ENCODE measurements at places on chromosomes 2 and 18.

DNA sequence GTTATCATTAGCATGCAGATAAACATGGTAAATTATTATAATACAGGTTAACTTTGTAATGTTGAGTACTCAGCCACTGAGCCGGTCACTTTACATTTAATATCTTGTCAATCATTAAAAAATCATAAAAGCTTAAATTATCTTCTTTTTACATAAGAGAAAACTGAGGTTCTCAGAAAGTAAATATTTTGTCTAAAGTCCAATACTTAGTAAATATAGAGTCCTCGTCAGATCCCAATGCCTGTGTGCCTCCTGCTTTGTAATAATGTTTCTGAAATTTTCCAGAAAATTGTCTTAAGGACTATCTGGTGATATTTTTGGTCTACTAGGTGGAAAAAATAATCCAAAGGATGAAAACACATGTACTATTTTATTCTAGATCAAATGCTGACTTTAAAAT is 116.3 kb upstream of the WDSUB1 start:
- DNase-seq, result no peak

GRCh38 chr2:71069376-71069775 is 928 bp downstream of the NAGK start:
- no peak for DNase-seq

- DNase-seq, result no peak
Observed at GRCh38 chr2:147818741-147819140, 26.1 kb upstream of the ACVR2A start.

GRCh38 chr2:234770715-234771141 is 181.1 kb upstream of the SH3BP4 start:
- DNase-seq, result no peak

DNA sequence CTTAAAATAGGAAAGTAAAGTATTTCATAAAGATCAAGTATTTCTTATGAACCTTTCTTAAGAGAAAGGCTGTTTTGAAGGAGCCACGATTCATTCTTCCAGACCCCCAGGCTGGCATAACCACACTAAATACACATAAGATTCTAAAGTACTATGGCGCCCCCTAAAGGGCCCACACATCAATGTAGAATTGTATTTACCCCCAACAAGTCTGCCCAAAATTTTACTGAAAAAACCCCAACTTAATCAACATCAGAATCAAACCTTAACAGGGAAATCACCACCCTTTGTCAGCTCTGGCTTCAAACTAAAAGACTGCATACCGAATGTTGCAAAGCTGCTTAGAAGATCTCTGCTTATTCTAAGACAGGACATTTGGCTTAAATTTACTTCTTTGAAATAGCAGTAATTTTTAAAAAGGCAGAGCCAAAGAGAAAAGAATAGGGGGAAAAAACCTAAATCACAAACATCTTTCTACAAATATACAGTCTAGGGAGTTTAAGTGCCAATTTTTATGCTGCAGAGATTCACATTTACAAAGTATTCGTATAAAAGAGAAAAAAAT is 20.4 kb upstream of the BCL2 start:
- DNase-seq, result no peak

DNA sequence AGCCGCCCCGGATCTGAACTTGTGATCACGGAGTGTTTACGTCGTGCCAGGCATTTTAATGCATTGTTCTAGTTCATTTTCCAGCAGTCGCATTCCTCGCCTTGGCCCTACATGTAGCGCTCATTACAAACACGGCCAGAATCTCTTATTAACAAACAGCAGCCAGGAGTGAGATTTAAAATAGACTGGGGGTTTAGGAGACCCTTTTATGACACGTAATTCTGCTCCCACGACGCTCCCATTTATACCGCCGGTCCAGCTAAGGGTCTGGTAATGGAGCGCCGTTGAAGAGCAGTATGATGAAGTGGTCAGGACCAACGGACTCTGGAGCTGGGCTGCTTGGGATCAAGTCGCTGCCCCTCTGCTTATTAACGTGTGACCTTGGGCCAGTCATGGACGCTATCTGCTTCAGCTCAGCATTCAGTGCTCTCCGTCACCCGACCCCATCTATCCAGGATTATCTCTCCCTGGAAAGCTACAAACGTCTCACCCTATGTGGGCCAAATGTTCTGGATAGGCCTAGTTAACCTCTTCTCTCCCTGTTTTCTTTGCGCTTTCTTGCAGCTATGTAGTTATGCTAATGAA is 745 bp downstream of the MSH2 start:
- DNase-seq, result no peak

DNA sequence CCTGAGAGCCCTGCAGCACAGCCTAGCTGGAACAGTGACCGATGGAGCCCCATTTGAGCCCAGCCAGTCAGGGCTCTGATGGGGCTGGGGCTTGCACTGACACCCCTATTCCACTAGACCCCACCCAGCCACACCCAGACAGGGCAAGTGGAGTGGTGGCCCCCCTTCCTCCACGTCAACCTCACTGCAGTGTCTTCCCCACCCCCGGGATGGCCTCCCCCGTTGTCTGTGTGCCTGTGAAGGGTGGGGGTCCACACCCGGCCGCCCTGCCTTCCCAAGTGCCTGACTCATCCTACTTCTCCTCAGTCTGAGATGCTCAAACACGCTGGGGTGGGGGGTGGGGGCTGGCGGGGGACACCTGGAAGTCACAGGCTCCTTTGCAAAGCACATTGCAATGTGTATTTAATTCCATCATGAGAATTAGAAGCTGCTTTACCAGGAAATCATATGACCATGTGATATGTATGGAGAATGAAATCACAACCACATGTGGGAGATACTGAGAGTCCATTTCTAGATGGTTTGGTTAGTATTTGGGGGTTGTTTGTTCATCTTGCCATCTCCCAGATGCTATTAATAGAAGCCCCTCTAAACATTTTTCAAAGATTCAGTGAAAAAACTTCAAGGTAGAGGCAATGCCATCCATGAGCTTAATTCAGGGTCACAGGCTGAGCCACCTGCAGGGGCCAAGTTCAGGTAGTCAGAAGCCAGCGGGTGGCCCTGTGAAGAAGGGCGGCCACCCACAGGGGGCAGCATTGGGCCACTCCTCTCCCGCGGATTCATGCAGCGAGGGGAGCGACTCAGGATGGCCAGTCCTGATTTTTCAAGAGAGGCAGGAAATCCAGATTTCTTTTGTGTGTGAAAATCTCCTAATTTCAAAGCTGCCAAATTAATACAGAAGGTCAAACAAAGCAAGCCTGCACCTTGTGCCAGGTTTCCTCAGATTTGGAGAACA is 22.7 kb upstream of the GMPPA start:
- no peak for DNase-seq

DNA sequence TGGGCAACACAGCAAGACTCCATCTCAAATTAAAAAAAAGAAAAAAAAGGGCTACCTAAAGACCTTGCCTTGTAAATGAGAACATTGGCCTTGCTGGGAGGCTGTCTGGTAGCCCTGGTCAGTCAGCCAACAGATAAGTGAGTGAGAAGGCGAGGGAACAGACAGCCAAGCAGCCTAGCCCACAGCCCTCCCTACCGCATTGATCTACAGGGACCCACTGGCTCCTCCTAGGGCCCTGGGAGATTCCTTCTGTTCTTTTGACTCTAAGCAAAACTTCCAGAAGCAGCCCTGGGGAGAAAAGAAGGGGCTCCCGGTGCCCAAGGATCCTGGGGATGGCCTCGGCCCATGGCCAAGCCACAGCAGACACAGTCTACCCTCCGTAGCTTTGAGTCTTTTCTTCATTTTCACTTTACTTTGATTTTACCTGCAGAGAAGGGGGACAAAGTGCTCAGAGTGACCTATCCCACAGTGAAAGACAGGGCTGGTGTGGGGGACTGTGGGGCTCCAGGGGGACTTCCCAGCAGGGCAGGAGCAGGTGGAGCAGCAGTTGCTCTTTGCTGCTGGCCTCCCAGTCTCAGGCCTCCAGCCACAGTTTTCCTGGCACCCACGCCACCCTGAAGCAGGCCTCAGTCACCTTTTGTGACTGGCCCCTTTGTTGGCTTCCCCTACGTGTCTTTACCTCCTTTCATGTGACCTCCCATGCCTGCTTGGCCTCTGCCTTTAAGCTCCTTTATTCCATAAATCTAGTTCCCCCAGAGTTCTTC is 5.1 kb downstream of the CEP68 start:
- DNase-seq, result no peak

DNA sequence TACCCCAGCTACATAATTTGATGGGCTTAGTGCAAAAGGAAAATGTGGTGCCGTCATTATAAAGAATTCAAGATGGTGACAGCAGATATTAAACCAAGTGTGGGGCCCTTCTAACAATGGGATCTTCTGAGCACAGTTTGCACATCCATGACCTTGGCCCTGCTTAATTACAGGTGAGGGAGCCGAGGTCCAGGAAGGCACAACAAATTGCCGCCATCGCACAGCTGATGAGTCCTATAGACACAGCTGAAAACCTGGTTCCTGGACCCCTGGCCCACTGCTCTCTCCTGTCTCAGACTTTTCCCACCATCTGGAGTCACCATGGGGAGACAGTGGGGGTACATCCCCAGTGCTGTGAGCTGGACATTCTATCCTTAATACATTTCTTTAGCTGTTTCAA is 95.8 kb upstream of the MAP4K3 start:
- no peak for DNase-seq

DNA sequence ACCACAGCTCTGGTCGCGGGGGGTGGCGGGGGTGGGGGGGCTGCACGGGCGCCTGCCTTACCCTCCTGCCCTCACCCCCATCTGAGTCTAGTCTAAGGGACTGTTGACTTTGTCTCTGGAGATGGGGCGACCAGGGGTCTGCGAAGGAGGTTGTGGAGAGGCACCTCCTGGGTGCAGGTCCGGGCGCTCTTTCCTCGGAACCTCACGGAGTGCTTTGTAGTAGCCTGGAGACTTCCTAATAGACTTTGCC is 141.3 kb downstream of the MEIS1 start:
- no peak for DNase-seq

GRCh38 chr18:1308686-1309085 is 404.0 kb downstream of the ADCYAP1 start:
- no peak for DNase-seq

GRCh38 chr2:241804326-241805229 is 4.4 kb upstream of the NEU4 start:
- DNase-seq, result no peak

DNA sequence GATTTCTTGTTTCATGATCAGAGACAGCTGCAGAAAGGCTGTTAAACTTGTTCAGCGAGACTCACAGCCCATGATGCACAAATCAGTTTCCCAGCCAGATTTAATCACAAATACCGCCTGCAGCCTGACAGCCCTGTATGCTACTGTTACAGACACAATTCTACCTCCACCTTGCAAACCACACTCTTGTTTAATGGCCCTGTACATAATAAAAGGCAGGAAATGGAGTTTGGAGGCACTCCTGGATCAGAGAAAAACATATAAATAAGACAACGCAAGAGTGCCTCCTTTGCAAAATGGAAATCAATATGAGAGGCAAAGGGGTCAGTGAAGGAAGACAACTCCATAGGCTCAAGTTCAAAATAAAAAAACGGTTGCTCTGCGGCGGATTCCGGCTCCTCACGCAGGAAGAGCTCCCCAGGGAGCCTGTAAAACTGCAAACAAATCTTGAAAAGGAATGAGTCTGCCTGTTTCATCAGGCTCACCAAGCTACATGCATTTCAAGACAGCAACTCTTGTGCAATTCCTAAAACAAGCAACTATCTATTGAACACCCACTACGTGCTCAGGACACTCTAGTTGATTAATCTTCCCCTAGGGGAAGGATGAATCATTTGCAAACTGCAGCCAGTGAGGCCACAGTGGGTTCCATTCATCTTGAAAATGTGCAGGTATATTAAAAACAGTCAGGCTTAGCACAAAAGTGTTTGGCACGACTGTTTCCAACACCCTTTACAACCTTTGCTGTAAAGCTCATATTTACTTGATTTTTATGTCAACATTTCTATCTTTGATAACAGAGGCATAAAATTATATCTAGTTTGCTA is 37.5 kb downstream of the TBC1D8 start:
- peak; percentile 37 for DNase-seq

- DNase-seq, result no peak
Observed at GRCh38 chr18:59273759-59274532, 692 bp upstream of the RAX start.

DNA sequence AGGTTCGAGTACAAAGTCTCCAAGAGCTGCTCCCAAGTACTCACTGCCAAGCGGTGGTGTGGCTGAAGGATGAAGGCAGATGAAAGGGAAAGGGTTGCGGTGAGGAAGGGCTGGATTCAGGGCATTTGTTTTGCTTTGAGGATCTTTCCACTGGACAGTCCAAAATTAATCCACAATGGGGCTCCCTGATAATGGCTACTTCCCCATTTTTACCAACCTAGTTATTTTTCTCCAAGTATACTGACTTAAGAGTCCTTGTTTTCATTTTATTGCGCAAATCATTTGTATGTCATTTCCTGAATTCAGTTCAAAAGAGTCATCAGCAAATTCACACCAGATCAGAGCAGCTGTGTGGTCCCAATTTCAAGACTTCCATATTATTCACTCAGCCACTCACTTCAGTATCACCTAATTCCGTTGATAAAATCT is 464 bp upstream of the SESTD1 start:
- DNase-seq, result no peak

DNA sequence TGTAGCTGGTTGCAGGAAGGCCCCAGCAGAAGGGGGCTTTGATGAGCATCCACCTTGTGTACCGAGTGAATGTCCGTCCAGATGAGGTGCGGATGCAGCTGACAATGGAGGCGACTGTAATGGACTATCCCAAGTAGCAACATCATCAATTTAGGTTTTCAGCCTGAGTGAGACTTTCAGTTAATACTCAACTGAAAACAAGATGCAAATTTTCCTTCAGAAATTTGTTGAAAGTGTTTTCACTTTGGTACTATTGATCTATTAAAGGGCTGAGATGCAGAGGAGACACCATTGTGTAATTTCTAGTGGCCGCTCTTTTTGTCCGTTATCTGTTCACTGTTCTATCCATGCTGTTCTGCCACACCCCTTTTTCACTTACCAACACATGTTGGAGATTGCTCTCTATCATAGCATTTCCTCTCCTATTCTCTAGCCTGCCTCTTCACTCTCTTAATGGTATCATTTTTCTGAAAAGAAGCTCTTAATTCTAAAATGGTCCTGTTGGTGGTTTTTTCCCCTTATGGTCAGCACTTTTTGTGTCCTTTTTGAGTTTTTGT is 12.0 kb upstream of the CASP8 start:
- DNase-seq, result no peak

DNA sequence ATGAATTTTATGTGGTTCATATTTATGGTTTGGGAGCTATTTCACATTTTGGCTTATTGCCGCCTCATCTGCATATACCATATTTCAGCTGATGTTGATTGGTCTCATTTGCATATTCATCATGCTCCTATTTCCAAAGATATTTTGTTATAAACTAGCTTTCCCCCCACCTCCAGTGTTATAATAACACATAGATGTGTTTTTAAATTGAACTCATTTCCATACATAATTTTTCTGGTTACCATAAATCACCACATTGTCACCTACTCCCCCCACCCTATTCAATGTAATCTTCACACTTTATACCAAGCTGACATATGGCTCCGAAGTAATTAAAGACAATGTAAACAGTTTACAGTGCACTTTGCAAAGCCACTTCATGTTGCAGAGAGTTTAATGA is 101.2 kb downstream of the FSHR start:
- DNase-seq, result no peak

DNA sequence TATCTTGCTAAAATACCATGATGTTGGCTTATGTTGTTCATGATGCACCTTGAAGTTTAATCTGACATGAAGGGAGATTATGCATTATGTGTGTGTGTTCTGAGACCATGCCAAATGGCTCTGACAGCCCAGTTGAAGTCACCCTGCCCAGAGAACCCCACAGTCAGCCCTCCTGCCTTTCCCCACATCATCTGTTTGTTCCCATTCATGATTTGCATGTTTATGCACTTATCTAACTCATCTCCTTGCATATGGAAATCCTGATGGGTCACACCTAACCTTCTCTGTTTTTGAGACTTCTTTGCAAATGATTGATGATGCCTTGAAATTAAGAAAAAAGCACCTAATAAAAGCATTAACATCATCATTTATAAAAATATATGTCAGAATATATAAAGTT is 752.2 kb downstream of the GALR1 start:
- DNase-seq, result no peak

Measured in NCI-H2107 (cell line).